Mesothelial cell of epicardium (in vitro differentiated cells): ENCODE measurements at places on chromosomes 16 and 17.

DNA sequence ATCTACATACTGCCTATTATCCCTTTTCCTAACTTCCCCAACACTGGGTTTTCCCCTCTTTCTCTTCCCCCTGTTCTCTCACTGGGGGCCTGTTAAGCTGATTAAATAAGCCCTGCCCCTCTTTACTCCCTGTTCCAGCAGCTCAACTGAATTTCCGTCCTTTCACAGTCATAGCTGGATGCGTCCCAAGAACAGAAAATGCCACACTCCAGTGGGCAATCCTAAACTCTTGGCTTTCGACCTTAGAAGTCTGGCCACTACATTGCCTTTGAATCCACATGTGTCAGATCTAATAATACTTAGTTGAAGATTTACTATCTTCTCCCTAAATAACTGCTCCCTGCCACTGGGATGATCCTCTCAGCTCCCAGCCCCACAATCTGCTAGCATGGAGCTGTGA lies 34.5 kb downstream of the KCNJ16 start:
- DNase-seq, result no peak

- no peak for DNase-seq
Measured at GRCh38 chr17:37701496-37701898, 43.4 kb downstream of the HNF1B start.

DNA sequence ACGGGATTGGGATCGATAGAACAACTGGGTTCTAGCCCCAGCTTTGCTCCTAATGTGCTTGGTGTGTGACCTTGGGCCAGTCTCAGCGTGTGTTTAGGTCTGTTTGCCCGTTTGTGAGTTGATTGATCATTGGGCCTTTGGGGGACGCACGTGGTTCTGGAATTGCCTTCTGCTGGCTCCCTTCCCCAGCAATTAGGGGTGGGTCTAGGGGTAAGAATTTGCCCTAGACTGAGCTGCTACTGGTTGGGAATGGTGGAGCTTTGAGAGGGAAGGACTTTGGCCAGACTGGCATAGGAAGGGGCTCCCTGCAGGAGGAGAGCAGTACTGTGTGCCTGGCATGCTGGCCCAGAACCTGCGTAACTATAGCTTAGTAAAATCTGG lies 1.5 kb downstream of the SPNS2 start:
- no peak for DNase-seq

GRCh38 chr16:67927131-67927941 lies 4.3 kb downstream of the CTRL start:
- no peak for DNase-seq

DNA sequence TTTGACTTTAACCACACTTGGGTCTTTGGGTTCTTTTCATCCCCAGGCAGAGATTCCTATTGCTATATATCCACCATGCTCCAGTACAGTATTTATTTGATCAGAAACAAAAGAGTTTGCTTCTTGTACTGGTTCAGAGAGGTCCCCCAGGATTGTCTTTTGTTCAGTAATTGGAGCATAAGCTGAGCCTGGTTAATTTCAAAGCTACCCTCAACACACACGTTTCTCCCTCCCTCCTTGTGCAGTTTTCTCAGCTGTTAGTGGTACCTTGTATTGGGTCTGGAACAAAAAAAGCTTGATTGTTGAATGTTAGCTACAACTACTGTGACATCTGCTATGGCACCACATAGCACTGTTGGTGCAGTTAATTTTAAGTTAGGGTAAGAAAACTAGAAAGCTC lies 50.0 kb downstream of the NUP93 start:
- no peak for DNase-seq

GRCh38 chr17:45090711-45091110 lies 29.6 kb downstream of the NMT1 start:
- DNase-seq, result no peak

DNA sequence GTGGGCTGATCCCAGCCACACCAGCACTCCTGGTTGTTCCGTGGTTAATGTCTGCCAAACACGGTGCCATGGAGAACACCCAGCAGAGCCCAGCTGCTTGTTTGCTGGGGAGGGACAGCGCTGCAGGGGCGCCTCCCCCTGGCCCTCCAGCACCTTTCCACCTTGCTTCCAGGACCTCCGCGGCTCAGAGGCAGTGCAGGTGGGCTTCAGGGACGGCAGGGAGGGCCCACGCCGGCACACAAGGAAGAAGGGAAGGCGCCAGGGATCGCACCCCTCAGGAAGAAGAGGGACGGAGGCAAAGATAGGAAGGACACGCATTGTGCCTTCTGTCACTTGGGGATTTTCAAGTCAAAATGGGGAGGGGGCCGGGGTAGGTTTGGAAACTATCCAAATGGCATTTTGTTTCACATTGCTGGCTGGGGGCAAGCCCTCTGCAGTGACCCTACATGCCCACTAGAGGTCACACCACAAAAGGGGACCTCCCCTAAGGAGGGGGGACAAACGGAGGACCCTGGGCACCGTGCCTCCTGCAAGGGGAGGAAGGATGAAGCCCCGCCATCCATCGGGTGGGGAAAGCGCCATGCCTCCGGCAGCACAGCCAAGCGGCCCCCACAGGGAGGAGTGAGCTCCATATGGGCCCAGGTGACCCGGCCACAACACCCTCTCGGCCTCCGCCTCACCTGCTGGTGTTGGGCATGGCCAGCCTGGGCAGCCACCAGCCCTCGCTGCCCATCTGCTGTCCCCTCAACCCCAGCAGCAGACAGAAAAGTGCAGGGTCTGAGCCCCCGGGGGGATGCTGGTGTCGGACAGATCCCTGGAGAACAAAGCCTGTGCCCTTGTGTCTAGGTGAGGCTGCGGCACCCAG lies 7.5 kb upstream of the C16orf95 start:
- DNase-seq, result no peak

GRCh38 chr17:63523253-63523855 lies at the start of gene KCNH6:
Gene KCNH6 (plus strand): TSS chr17:63523358. CDS start chr17:63523414, 56 bp downstream.
- no peak for DNase-seq

DNA sequence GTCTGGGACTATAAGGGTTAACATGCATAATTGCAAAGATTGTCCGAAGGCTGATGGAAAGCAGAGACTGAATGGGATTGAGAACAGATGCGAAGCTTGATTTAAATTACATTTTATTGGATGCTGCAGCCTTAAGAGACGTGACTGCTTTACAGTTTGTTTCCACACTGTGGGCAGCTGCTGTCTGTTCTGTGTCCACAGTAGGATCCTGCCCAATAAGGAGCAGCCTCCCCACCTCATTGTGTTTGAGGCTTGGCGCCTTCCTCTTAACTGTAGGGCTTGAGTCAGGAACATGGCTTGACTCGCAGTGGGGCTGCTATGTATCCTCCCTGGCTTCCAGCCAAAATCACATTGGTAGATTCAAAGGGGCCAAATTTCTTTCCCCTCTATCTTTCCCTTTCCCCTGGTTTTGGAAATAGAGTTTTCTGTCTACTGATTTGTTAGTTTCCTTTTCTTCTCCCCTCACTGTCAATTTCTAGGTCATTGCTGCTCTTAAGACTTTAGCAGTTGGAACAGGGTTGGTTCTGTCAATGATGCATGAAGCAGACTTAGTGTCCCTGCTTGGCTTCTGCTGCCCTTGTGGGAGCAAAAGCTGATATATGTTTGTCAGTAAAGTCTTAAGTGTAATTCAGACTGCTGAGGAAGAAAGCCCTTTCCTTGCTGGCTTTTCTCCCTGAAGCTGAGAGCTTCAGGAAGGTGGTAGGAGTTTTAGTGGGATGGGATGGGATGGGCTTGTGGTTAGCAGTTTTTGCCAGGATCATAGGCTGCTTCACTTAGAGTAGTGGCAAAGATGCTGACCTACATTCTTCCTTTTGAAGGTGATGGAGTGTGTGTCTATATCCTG lies 5.0 kb upstream of the RARA start:
- DNase-seq, result no peak

DNA sequence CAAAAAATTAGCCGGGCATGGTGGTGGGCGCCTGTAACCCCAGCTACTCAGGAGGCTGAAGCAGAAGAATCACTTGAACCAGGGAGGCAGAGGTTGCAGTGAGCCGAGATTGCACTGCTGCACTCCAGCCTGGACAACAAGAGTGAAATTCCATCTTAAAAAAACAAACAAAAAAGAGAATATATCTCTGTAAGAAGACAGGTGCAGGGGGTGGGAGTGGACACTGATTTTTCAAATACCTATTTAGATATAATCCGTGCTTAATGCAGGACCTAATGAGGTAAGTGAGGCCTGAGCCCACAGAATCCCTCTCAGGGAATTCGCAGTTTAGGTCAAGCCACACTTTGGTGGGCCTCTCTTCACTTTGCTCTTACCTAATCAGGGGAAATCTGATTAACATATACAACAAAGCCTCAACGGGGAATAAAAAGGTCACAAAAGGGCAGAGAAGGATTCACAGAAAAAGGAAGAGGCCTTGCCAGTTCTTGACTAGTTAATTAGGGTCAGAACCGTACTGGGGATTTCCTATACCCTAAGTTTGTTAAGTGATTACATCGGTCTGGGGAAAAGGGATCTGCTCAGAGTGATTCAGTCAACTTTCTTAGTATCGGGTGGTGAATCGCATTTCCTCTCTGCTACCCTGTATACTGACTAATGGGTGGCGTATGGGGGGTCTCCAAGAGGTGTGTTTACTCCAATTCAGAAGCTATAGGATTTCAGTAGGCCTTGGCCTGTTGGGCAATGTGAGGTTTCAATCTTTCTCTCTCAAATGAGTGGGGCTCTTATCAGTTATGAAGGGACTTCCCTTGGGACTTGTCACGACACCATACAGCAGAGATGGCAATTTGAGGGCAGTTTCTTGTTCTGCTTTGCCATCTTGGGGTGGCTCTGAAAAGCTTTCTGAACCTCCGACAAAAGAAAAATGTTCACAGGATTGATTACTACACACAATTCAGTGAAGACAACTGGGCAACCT lies 1.9 kb upstream of the NFAT5 start:
- DNase-seq, result no peak
